ENCODE measurements at places on chromosomes 3 and 15. TPM values are rescaled to one million over a fixed set of nuclear protein-coding genes. Genes with fewer than 3 reads are reported as not detected.
A peak's percentile ranks its signal among the peaks of the same experiment; 100 is the strongest.

The TMEM212 gene
- not detected for total RNA-seq

The ROBO2 gene
- 11.4 TPM for total RNA-seq

The SPG21 gene
- 21.6 TPM for total RNA-seq

The OSTN gene
- not detected for total RNA-seq

The SNX22 gene
- total RNA-seq: 41.1 TPM

The CMTM7 gene
- 10.5 TPM for total RNA-seq

The CNTN3 gene
- 4.9 TPM for total RNA-seq

The FANCD2 gene
- 21.1 TPM for total RNA-seq

The OXTR gene
- total RNA-seq: not detected

The SCN11A gene
- total RNA-seq: 0.14 TPM

The CLDN18 gene
- 1.4 TPM for total RNA-seq

The EIF4A2 gene
- 1,058 TPM for total RNA-seq

The TEX55 gene
- total RNA-seq: not detected

The C2CD4A gene
- total RNA-seq: not detected

The PRRT3 gene
- 0.92 TPM for total RNA-seq

DNA sequence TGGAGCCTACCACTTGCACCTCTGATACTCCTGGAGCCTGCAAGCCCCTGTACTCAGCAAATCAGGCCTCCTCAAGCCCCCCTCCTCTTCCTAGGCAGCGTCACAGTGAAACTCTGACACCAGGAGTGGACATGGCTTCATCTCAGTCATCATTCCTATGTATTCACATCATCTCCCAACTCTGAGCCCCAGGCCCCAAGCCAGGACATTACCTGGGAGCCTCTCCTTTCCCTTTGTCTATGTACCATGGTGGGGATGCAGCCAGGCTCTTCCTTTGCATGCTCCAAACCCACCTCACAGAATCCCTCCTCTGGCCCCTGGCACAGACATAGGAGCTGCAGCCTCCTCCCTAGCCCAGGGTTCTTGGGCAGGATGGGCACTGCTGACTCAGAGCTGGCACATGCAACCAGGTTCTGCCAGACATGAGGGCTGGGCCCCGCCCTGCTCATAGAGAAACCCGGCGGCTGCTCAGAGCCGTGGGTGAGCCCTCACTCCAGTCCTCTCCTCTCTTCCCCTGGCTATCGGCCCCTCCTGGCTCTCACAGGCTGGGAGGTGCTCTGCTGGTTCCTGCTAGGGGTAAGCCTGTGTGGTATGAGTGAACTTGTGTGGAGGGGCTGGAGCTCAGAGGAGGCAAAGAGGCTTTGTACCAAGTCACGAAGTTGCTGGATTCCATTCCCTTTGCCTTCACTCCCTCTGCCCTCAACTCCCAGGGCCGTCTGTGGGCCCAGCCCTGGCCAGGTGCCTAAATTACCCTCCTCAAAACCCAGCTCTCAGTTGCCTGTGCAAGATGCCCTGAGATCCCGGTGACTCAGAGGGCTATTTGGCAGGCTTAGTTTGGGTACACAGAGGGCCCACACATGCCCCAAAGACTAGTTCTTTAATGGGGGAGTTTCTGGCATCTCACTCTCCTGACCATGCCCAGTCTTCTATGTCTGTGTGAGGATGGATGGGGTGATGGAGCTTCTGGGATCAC lies 1.9 kb upstream of the PLCD1 start:
- peak; percentile 71 for DNase-seq

- DNase-seq: peak; percentile 18
These were observed 366.2 kb upstream of the DPH6 start for GRCh38 chr15:35912196-35912595.

- peak; percentile 42 for DNase-seq
These were observed 37.9 kb downstream of the GOLGA6A start for GRCh38 chr15:74044267-74045110.

DNA sequence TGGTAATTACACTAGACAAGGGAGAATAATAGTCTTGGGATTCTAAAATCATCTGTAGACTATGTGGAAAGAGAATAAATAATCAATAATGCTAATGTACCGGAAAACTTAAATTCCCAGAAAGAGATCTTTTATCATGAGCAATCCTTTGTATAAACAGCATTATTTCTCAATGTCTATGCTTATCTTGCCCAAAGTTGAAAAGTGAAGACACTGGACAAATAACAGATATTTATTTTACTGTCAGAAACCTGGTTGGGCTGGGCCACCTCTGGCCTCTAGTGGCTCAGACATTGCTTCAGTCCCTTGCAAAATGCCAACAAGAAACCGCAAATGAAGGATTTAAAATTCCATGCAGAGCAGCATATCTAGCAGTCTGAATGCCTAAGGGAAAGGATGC lies 409.9 kb downstream of the FHIT start:
- DNase-seq: no peak

DNA sequence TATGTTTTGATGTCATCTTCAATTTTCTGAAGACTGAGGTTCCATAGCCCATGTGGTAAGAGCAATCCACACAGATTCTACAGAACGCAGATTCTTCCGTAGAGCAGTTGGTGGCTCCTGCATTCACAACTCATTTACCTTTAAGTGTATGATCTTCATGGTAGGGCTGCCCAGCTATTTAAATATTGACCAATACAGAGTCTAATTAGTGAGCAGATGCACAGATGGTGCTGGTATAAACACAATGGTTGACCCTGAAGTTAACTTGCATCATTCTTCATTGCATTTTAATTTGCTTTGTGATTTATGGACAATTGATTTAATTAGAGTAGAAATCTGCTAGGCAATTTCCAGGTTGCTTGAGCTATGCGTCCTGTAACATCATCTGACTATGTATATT lies 269.2 kb downstream of the SQOR start:
- DNase-seq: no peak

- no peak for DNase-seq
These were observed 10.7 kb upstream of the MAPK6 start for GRCh38 chr15:52008359-52008697.

GRCh38 chr3:97927704-97928103 lies 44.5 kb downstream of the RIOX2 start:
- DNase-seq: no peak

DNA sequence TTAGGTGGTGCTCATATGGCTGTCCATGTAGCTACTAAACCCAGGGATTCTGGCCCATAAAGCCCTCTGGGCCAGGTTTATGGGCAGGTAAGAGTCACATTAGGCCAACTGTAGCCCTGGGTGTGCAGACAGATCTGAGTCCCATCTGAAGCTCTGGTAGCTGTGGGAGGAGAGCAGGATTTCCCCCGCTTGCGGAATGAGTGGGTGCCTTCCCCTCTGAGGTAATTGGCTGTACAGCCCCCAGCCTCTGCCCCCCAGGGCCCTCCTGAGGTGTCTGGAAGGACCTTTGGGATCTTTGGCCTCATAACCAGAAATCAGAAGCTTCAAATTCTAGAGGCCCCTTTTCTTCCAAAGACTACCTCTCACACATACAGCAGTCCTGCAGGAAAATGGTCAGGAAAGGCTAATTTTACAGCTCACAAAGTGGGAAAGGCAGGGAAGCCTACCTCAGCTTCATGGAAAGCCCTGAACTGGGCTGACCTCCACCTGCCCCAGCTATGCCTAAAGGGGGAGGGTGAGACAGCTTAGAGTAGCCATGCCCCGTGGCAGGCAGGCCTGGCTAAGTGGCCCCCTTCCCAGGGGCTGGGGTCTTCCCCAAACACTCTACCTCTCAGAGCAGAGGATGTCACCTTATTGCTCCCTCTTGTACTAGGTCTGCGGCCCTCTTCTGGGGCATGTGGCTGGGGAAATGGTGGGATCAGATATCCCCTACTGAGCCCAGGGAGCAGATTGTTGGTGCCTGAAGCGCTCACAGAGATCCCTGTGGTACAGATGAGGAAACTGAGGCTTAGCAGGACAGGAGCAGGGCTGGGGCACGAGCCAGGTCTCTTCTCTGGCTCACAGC lies 16.8 kb downstream of the HEMK1 start:
- DNase-seq: no peak

DNA sequence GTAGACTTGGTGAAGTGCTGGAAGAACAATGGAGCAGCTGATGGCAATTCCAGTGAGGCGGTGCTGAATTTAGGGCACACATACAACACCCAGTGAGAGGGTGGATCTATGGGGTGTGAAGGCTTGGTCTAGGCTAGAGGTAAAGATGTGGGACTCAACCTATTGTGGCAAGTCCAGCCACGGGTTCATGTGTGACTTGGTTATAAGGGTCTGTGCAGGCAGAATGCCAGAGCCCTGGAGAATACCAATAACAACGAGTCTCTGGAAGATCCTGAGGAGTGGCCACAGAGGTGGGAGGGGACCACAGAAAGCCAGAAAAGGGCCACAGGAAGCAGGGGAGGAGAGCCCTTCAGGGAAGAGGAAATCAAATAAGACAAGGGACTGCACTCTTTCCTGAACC lies 55.0 kb downstream of the VGLL4 start:
- no peak for DNase-seq

GRCh38 chr3:151460228-151460627 lies 633 bp downstream of the IGSF10 start:
- DNase-seq: no peak

DNA sequence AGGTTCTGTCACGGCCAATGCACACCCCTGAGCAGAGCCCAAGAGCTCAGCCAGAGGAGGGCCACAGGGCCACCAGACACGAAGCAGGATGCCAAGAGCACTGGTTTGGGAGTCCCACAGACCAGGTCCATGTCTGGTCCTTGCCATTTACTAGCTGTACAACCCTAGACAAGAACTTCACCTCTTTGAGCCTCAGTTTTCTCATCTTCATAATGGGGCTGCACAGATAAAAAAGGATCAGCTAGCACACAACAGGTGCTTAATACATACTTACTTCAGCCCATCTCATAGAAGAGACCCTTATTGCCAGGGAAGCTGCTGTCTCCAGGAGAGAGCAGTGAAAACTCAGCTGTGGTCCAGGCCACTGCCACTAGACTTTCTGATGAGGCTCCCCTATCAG lies 152.0 kb downstream of the NUP210 start:
- no peak for DNase-seq

GRCh38 chr15:59519329-59519728 lies 81.3 kb downstream of the FAM81A start:
- DNase-seq: no peak

GRCh38 chr15:37823601-37824275 lies 110.7 kb upstream of the TMCO5A start:
- no peak for DNase-seq

DNA sequence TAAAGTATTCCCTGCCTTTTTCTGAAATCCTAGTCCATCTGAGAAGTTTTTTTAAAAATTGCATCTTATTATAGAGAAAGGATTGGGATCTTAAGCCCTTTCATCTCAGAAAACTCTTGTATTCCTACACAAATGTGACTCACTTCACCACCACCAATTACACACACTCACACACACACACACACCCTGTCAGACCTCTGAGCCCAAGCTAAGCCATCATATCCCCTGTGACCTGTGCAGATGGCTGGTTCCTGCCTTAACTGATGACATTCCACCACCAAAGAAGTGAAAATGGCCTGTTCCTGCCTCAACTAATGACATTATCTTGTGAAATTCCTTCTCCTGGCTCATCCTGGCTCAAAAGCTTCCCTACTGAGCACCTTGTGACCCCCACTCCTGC lies 1181.9 kb downstream of the ROBO2 start:
- DNase-seq: no peak

GRCh38 chr3:187935623-187936156 lies 190.4 kb upstream of the BCL6 start:
- no peak for DNase-seq

DNA sequence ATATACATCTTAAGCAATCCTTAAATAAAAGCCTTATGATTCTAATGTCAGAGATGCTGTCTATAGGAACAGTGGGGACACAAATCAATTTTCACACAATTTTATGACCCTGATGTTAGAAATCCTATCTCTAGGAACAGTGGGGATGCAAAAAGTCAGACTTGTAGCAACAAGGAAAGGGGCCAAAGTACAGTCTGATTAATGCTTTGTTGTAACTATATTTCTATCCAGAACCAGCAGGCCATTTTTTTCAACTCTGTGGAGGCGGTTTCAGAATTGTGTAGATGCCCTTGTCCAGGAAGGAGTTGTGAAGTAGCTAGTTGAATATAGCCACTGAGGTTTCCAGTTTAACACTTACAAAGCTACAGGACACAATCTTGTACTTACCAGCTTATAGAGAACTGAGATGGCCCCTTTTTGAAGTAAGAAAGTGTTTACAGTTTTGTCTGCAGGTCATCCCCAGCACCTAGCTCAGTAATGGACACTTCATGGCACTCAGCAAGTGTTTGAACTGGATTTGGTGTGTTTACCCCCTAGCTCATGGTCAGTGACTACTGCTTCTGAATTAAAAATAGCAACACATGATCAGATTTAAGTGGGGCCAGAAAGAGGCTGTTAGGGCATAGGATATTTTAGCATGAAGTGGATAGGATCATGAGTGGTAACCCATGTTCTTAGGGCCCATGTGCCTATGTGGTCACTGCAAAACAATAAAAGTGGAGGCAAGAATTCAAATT lies 54.3 kb downstream of the RAB7A start:
- DNase-seq: peak; percentile 41

GRCh38 chr3:148955544-148956346 lies 35.6 kb upstream of the GYG1 start:
- DNase-seq: peak; percentile 39

GRCh38 chr3:178350763-178351162 lies 185.5 kb upstream of the KCNMB2 start:
- DNase-seq: no peak

DNA sequence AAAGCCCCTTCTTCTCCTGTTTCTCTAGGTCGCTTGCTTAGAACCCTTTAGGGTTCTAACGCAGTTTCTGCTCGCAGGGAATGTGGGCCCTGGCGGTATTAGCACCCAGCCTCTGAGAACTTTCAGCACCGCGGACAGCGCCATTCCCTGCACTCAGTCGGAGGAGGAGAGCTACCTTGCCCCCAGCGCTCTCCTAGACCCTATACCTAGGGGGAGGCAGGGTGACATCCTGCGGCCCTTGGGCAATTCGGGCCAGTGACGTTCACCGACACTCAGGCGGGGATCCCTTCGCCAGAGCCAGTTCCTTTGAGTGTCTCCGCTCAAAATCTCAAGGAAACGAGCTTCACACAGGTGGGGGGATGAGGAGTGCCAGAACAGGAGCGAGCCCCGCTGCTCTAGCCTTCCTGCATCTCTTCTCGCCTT lies 1.3 kb downstream of the SLC7A14 start:
- peak; percentile 64 for DNase-seq

GRCh38 chr3:17110660-17111396 lies 226.1 kb downstream of the PLCL2 start:
- no peak for DNase-seq

DNA sequence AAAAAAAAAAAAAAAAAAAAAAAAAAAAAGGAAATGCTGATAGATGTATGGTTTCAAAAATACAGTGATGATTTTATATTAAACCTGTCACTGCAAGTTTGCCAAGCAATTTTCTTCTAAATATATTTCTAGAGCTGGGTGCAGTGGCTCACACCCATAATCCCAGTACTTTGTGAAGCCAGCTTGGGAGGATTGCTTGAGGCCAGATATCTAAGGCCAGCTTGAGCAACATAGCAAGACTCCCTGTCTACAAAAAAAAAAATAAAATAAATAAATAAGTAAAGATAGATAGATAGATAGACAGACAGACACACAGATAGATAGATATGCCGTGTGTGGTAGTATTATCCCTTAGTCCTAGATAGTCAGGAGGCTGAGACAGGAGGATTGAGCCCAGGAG lies 41.4 kb upstream of the ST3GAL6 start:
- DNase-seq: no peak

All from stomach (tissue), 19 donors.